ENCODE measurements at places on chromosomes 2 and 18.
A peak's percentile ranks its signal among the peaks of the same experiment; 100 is the strongest.

DNA sequence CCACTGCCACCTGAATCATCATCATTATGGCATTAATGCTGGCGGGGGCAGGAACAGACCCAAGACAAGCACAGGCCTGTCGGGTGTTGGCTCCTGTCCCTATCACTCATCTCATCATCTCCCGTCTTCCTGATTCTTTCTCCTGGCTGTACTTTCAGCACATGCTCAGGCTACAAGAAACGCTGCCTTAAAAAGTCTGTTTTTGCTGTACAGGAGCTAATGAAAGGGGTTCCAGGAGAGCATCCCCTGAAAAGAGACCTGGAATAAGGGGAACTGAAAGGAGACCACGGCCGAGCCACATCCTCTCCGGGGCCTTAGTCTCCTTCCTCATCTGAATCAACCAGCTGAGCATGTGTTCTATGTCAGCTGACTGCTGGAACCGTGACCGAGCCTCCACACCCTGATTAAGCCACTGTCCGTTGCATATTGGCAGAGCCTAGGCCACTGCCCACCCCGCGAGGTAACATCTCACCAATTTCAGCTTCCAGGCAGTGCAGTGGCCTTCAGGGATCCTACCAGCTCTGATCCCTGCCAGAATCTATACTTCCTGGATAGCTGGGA, 62.6 kb downstream of the DNMT3A start:
- no peak for DNase-seq

DNA sequence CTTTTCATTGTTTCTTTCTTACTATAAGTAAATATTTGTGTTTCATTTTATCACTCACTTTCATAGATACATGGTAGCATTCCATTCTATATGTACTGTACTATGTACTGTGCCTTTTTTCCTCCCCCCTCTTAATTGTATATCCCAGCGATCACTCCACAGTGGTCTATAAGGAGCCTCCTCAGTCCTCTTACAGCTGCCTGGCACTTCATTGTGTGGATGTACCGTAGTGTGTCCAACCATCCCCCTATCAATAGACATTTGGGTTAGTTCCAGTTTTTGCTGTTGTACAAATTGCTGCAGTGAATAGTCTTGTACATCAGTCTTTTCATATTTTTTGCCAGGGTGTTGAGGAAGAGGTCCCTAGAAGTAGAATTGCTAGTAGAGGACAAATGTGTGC, 21.4 kb upstream of the DRC1 start:
- no peak for DNase-seq

DNA sequence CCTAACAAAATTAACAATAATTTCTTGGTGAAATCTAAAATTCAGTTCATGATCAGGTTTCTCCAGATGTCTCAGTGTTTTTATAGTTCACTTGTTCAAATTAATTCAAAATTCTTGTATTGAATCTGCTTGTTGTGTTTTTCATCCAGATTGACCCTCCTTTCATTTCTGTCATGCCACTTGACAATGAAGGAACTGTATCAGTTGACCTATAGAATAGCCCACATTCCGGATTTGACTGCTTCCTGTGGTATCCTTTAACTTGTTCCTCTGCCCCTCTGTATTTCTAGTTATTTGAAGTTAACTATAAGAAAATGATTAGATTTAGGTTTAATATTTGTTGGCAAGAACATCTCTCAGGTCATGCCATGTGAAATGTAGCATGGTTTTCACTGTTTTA, 53.3 kb downstream of the TWSG1 start:
- no peak for DNase-seq

DNA sequence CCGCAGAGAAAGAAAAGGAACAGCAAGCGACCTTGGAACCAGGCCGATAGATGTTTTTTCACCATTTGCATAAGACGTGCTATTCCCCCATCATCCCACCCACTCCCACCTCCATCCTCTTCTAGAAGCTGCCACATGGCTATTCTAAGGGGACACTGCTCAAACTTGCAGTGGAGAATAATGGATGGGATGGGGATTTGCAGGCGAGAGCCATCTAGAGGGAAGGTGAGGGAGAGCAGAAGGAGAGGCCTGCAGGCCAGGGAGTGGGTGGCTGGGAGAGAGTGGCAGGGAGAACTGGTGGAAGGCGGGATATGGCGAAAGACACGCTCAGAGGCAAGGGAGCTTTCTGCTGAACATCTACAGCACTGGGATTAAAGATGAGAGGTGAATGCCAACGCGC, 84.9 kb downstream of the MAPK4 start:
- DNase-seq = peak; percentile 8

DNA sequence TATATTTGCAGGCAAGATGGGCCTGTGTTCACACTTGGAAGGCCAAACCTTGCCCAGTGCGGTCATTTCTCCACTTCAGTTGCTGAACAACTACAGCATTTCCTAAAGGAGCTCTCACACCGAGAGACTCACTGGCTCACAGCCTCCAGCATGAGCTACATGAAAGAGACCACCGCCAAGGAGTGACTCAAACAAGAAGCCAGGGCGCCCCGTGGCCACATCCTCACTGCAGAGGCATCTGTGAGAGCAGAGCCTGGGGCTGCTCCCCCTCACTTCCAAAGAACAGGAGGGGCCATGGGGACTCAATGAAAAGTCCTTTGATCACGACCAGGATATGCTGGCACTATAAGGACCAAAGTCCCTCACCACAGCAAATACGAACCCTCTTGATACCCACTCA, 50.0 kb downstream of the TMEM163 start:
- DNase-seq = no peak

- DNase-seq = no peak
These were observed 3.3 kb downstream of the PAX3 start for GRCh38 chr2:222295368-222296062.

DNA sequence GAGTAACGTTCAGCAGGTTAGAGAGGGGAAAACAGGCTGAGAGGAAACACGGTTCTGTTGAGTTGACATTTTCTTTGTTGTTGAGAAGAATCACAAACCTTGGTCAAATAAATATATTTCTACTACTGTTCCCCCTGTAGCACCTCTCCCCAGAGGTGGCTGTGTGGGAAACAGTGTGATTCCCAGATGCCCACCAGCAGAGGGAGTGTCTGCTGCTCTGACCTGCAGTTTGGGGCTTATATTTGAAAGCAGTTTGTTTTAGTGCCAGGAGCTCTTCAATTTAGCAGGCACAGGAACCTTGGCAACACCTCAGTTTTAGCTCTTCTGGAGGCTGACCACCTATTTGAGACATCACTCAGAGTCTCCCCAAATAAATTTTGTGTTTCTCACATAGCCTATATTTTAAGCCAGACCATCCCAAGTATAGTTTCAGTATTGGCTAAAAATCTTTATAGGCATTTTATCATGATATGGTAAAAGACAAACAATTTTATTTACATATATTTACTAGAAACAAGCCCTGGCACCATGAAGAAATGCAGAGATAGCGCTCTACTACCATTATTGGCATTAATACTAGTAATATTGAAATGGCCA, 75.7 kb downstream of the PIK3C3 start:
- DNase-seq = peak; percentile 32
